ENCODE measurements at places on chromosomes 5 and 9.

- no peak for DNase-seq
Observed at GRCh38 chr5:78354066-78354670, 6.2 kb upstream of the SCAMP1 start.

DNA sequence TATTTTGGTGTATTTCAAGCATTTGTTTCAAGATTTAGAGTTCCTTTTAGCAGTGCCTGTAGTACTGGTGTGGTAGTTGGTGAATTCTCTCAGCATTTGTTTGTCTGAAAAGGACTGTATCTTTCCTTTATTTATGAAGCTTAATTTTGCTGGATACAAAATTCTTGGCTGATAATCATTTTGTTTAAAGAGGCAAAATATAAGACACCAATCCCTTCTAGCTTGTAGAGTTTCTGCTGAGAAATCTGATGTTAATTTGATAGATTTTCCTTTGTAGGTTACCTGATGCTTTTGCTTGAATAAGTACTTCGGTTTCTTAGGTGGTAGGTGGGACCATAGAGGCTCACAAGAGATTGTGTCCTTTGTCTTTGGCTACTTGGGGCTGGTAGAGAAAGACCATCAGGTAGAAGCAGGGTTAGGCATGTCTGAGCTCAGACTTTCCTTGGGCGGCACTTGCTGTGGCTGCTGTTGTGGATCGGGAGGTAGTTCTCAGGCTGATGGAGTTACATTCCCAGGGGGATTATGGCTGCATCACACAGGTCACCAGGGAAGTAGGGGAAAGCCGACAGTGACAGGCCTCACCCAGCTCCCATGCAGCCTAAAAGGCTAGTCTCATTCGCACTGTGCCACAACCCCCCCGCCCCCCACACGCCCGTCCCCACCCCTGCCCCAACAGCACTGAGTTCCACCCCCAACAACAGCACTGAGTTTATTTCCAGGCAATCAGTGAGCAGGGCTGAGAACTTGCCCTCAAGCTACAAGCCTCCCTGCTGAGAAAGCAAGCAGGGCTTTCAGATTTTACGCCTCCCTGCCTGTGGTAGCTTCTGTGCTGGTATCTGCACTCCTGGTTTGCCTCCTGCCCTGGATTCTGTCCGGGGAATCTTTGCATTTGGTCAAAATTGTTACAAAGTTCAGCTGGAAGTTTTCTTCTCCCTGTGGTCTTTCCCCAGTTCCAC is 127.1 kb upstream of the GLRA1 start:
- DNase-seq, result no peak

DNA sequence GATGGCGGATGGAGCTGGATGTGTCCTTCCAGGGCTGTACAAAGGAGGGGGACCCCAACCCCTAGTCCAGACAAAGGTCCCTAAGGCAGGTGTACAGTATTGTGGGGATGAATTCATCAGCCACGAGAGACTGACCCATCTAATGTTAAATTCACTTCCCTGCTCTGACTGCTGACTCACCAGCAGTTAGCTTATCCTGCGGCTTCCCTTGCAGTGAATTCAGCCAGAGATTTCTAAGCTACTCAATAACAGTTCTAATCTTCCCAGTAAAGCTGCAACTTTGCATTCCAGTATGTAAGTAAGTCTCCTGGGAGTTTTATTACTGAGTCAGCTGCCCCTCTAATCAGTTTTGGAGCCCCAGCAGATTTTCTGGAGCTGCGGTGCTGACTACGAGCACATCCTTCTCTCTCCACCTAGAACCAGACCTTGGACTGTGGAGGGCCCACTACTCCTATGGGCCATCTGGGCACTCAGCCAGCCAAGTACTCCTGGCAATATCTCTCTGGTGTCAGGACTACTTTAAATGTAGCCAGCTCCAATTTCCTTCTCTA is 16.1 kb downstream of the B4GALT1 start:
- DNase-seq, result peak; percentile 87

DNA sequence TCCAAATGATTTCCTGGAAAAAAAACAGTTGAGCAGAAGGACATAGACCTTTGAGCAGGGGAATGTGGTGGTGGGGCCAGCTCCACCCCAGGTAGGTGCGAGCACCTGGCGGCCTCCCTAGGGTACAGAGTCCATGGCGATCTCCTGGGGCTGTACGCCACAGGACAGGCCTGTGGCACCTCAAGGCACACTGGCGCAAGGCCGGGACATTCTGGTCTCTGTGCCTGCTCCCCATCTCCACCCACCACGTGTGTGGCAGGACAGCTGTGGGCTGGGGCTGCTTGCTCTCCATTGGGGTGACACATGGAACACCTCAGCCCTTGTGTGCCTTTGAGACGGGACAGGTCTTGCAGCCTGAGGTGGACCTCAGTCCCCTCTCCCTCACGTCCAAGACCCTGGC is 25.2 kb downstream of the WNK2 start:
- no peak for DNase-seq

- no peak for DNase-seq
Observed at GRCh38 chr5:64693636-64694035, 3.3 kb downstream of the SHISAL2B start.

DNA sequence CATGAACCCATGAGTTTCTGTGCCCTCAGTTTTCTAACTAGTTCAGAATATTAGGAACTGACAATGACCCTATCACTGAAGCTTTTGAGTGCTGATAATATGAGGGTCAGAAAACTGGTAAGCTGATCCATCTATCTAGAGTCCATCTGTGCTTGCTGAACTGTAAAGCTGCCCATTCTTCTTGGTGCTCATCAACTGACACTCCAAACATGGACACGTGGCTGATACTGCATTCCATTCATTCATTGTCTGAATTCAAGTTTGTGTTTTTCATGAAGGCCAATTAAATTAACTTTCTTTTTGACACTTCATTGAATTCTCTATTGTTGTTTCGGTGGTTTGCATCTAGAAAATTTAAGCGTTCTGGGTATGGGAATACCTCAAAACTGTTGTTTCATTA is 17.6 kb downstream of the NREP start:
- DNase-seq, result no peak

GRCh38 chr5:3925022-3925421 is 329.4 kb downstream of the IRX1 start:
- no peak for DNase-seq

DNA sequence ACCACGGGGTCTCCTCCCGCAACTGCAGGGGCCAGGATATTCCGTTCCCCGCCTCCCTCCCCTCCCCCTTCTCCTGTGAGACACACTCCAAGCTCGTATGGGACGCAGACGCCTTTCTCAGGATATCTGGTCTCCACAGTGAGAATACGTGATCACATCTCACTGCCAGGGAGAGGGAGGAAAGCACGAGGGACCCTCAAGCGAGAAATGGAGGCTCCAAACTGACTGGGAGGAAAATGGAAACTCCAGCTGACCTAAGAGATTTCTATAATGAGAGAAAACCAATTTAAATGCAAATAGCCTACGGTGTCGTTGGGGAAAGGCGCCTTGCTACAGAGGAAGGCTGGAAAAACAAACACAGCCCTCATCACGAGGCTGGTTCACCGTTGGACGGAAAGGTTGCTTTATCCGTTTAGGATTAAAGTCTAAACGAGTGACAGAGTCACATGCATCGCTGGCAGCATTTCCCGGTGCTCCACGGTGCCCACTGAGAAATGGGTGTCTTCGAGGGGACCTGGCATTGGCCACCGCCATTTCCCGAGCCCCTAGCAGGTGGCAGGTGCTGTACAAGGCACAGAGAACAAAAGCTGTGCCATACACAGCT is 116.9 kb upstream of the CPEB4 start:
- no peak for DNase-seq

All from sigmoid colon (tissue), 7 donors.